ENCODE measurements at places on chromosomes 5 and 9.

DNA sequence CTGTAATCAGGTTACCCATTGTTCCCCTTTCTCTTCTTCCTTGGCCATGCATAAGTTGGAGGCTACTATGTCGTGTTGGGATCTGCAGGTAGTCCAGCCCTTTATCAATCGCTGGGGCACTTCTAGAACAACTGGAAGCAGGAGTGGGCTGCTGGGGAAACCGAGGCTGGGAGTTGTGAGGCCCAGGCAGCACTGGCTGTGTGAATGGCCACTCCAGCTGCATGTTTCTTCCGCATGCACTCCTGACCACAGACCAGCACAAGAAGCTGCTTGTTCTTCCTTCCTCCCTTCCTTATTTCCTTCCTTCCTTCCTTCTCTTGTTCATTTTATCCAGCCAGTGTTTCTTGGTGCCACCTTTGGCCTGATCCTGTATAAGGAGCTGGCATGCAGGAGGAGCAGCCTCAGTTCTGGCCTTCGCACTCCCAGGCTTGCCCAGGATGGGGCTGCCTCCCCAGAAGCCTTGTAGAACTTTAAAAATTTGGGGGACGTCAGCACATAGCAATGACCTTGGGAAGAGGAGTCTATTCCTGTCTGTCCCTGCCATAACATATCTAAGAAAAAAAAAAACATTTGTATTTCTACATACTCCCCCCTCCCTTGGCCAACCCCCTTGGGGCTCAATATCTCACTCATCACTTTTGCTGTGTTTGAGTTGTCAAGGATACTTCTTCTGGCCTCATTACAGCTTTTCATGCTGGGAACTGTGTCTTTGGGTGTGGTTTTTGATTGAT, 20.8 kb upstream of the CXCL14 start:
- no peak for DNase-seq

DNA sequence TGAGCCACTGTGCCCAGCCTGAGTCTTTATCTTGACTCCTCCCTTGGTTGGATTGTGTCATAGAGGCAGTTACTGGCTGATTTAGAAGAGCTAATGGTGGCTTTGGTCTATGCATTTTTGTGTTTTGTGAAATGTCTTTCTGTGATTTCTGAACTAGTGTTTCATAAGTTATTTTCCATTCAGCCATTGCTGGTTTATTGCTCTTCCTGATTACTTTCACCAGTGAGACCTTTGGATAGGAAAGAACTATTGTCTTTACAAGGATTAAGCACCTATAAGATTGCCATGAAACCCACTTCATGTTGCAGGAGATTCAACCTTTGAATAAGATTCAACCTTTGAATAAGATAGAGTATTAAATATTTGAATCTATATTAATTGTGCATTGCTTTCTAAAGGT, 8.7 kb upstream of the HAPLN1 start:
- DNase-seq: no peak

- no peak for DNase-seq
Observed at GRCh38 chr9:23255346-23255745, 570.7 kb downstream of the ELAVL2 start.

- no peak for DNase-seq
Observed at GRCh38 chr5:26023361-26023760, 1015.0 kb downstream of the CDH9 start.

DNA sequence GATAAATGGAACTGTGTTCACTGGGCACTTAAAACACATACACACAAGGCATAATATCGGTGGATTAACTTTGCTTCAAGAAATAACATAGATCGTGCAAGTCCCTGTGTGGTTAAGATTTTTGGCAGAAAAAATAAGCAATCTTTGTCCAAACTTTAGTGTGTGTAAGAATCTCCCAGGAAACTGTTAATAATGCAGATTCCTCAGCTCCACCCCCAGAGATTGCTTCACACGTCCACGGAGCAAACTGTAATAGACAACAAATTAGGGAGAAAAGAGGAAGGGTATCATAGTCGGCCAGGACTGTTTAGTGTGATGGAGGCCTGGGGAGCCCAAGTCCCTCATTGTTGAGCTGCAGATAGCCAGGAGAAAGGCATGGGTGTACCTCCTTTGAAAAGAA, 84.8 kb downstream of the PJA2 start:
- no peak for DNase-seq

DNA sequence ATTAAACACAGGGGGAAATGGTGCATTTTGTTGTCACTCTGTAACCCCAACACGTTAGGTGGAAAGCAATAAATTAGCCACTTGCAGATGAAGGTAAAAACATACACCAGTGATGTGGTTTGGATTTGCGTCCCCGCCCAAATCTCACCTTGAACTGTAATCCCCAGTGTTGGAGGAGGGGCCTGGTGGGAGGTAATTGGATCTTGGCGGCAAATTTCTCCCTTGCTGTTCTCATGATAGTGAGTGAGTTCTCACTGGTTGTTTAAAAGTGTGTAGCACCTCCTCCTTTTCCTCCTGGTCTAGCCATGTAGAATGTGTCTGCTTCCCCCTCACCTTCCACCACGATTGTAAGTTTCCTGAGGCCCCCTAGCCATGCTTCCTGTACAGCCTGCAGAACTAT, 17.2 kb downstream of the EPB41L4A start:
- no peak for DNase-seq

- peak; percentile 98 for DNase-seq
Observed at GRCh38 chr5:141557681-141558136, 61.1 kb downstream of the DIAPH1 start.

DNA sequence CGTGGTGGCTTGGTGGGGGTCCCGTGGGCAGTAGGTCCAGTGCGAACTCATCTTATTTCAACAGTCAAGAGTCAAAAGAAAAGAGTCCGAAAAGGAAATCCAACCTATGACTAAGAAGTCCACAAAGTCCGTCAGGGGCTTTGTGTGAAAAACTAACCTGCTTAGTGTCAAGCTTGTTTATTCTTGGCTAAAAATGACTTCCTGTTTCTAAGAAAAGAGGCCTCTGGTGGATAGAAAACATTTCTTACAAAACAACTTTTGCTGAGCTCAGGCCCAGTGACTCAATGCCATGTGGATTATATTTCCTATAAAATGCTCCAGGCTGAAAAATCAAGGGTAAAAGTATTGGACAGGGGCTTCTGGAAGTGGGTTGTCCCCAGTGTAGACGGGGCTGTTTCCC, 105.9 kb downstream of the GADD45G start:
- DNase-seq: no peak

- no peak for DNase-seq
Observed at GRCh38 chr5:173691931-173692330, 75.5 kb upstream of the BOD1 start.

GRCh38 chr5:14824499-14824898, 47.1 kb downstream of the ANKH start:
- DNase-seq: no peak

DNA sequence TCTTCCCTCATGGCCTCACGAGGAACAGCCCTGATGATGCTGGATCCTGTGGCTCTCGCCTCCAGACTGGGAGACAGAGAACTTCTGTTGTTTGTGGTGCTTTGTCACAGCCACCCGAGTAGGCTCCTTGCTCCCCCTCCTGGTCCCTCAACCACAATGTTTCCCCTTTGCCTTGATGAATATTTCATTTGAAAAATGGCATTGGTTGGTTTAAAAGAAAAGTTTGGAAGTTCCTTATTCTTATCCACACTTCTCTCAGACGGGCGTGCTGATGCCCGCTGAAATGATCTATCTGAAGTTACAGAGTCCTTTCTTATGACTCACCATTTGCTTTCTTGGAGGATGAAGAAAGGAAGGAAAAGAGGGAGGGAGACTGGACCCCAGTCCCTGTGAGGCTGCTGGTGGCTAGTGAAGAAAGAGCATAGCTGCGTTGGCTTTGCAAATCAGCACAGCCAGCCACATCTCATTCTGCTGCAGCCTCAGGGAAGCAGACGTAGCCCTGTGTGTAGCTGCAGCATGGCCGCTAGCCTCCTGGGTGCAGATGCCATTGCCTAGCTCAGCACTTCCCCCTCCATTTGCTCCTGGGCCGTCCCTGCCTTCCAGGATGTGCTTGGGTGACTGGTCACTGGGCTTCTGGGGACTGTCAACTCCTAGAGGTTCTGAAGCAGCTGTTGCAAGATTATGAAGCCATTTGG, 185.9 kb downstream of the ERCC6L2 start:
- DNase-seq: peak; percentile 53

DNA sequence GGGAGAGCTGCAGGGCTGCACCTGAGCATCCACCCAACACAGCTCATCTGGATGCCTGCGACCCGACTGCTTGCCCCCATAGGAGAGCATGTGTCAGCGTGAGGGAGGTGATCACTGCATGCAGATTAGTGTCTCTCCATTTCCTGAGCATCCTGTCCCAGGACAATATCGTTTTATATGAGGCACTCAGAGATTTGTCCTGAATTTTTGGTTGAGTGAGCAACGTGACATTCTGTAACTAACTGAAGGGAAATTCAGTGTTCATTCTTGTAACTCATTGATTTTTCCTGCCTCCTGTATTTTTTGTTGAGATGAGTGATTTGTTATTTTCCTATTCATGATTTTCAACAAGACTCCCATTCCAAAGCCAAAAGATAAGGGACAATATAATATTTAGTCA, 20.7 kb upstream of the ANKRD34B start:
- DNase-seq: no peak

DNA sequence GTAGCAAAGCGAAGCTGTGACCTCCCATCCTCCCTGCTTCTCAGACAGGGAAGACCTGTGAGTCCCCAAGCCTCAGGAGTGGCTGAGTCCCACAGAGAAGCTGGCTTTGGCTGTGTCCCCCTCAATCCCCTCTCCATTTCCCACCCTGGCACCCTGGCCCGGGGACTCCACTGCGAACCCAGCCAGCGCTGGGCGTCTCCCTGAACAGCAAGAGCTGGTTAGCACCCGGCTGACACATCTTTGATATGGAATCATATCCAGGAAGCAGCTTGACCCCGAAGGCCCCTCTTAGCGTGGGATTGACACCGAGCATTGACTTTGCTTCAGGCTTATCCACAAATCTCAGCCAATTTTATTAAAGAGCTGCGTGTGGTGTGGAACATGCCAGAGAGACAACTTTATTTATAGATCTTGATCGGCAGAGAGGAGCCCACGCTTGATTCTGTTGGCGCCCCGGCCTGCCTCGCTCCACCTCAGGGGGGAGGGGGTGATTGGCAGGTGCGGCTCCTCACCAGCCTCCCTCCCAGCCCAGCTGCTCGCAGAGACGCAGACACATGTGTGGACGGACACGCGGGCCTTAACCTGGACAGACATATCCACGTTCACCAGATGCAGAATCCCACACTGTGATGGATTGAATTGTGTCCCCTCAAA, 120.7 kb upstream of the MVB12B start:
- no peak for DNase-seq

- DNase-seq: peak; percentile 71
Observed at GRCh38 chr5:131589510-131590348, 45.3 kb downstream of the RAPGEF6 start.

DNA sequence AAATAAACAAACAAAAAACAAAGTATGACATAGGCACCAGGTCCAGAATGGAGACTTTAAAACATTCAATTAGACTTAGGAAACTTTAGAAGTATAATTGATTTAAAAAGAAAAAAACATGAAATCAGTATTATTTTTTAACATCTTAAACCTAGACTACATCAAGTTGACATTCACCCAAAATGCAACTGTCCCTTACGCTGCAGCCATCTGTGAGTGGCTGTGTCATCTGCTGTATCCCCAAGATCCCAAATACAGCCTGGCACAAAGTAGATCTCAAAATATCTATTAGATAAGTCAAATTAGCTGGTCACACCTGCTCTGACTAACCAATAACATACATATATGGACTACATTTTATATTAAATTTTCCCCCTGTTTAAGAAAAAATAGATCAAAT, 7.8 kb downstream of the TTLL11 start:
- no peak for DNase-seq

DNA sequence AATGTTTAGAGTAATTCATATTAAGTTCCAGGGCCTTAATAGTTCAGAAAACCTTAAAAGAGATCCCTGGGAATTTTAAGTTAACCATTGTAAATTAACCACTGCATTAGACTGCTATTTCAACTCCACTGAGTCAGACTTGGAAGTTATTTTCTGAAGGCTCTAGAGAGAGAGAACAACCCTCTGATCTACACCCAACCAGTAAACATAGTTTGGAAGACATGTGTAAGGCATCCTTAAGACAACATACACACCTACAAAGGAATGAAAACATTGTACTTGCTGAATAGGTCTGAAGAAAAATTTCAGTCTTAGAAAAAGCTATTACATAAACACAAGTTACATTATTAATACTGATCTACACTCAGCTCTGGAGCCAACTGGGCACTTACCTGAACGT, 158.2 kb upstream of the FST start:
- DNase-seq: no peak

DNA sequence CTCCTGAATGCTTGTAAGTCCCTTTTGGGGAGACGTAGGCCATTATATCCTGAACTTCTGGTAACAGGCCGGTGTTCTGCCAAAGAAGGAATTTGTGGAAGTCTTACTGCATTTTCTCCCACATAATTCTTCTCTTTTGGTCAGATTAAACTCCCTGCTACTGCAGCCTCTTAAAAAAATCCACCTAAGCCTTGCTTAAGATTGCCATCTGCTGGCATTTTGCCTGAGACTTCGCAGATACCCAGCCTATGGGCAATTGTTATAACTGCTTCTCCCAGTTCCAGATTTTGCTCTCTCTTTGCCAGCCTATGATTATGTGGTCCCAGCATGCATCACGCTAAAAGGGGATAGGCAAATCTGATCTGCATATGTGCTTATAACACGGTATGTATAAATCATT, 391.6 kb upstream of the CHD1 start:
- DNase-seq: no peak

DNA sequence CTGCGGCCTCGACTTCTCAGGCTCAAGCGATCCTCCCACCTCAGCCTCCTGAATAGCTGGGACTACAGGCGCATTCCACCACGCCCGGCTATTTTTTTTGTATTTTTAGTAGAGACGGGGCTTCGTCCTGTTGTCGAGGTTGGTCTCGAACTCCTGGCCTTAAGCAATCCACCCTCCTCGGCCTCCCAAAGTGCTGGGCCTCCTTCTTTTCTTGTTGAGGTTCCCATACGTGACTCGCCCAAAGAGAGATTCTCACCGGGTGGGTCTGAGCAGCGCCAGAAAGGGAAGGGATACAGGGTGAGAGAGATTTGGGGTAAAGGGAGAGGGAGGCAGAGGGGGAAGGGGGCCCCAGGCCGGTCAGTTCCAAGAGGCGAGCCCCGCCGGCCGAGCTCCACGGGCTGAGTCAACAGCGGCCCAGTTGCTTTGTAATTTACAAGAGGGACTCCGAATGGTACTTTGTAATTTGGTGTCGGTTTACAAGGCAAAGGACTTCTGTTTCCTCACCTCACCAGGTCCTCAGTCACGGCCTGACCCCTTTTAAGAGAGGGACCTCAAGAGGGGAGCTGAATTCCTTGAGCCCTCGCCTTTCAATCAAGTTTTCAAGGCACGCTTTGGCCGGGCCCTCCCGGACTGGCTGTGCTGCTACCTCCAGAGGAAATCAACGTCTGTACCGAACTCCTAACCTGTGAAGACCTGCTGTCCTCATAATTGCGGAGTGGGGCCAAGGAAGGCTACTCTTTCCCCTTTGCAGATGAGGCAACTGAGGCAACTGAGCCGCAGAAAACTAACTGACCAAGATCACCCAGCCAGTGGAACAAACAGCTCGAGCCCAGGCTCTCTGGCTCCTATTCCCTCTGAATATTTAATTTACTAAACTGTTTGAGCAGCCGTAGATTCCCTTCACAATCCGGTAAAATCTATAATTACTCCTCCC, 3.3 kb upstream of the DMRT2 start:
- no peak for DNase-seq

All from ELR (cell line).